Lung microvascular endothelial cell (primary cell): ENCODE measurements at places on chromosomes 3 and 15. TPM values are rescaled to one million over a fixed set of nuclear protein-coding genes. Genes with fewer than 3 reads are reported as not detected.

Gene GADL1
- total RNA-seq: 0.44 TPM in 1 of 2 replicates, not detected in the other

Gene MESP2
- not detected in 2 replicates for total RNA-seq

Gene MED12L
- under 0.01 TPM in 1 of 2 replicates, not detected in the other for total RNA-seq

- no peak for DNase-seq
Measured at GRCh38 chr3:44476963-44477311, 533 bp downstream of the ZNF445 start.

- no peak for DNase-seq
Measured at GRCh38 chr15:31485431-31485830, 158.8 kb downstream of the KLF13 start.

- peak; percentile 21 for DNase-seq
Measured at GRCh38 chr3:184977796-184978195, 165.8 kb downstream of the VPS8 start.

DNA sequence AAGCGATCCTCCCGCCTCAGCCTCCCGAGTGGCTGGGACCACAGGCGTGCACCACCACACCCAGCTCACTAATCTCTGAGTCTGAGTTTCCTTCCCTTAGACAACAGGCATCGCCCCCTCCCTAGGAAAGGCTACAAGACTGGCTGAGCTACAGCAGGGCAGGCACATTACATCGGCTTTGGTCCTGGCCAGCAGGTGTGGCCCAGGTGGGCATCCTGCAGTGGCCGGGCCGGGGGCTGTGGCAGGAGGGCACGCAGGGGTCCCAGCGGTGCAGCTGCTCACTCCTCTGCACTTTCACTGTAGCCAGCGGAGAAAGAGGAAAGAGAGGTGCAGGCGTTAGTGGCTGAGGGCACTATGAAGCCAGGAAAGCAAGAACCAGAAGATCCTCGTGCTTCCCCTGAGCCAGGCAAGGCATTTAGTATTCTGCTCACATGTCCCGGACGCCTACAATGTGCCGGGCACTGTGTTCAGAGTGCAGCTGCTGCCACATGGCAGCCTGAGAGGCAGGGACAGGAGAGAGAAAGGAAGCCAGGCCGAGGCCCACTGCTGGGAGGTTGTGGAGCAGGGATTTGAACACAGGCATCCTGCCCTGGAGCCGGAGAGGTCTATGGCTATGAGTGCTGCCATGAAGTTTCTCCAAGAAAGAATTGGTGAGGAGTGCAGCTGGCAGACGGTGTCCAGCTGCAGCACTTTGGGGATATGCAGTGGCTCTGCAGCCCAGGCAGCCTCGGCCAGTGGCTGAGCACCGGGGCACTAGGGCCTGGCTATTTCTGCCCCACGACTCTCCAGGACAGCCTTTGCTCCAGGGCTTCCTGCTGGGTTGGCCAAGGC, 22.3 kb downstream of the GRIP2 start:
- no peak for DNase-seq

GRCh38 chr3:185677146-185677829, 91.2 kb downstream of the SENP2 start:
- peak; percentile 90 for DNase-seq

GRCh38 chr15:53022788-53023187, 232.7 kb upstream of the ONECUT1 start:
- no peak for DNase-seq

- DNase-seq: peak; percentile 80
Measured at GRCh38 chr3:11582191-11582968, 61.3 kb downstream of the VGLL4 start.

- peak; percentile 18 for DNase-seq
Measured at GRCh38 chr3:131053043-131053859, 26.6 kb downstream of the NEK11 start.

- DNase-seq: no peak
Measured at GRCh38 chr15:77646104-77646694, 13.5 kb upstream of the LINGO1 start.

- no peak for DNase-seq
Measured at GRCh38 chr3:117799387-117799735, 1089.8 kb downstream of the TUSC7 start.
